ENCODE measurements at places on chromosomes 13 and 19.
A peak's percentile ranks its signal among the peaks of the same experiment; 100 is the strongest.

DNA sequence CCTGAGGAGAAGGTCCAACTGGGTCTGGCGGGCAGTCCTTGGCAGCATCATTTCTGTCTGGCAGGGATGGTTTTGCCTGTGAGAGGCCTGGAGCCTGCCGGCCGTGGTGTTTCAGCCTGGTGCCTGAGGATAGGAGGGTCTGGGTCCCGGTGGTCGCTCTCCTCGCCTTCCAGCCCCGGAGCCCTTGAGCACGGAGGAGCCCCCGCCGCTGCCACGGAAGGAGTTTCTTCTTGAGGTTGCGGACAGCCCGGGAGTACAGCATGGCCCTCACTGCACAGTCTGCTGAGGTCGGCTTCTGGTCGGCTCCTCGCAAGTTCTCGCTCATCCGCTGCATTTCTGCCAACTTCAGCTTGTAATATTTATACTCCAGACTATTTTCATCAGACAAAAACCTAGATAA is 23.4 kb downstream of the SUGP2 start:
- DNase-seq = no peak

DNA sequence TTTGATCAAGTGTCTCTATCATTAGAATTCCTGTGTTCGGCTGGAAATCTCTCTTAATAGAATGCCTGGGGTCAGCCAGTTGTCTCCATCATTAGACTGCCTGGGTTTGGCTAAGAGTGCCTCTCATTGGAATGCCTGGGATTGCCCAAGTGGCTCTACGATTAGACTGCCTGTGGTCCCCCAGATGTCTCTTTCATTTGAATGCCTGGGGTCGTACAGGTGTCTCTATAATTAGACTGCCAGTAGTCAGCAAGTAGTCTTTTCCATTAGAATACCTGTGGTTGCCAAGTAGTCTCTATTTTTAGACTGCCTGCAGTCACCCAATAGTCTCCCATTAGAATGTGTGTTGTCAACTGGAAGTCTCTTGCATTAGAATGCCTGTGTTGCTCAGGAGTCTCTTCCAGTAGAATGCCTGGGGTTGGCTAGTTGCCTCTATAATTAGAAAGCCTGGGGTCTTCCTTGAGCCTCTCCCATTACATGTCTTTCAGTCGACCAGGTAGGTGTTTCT is 1523.2 kb downstream of the UQCRFS1 start:
- DNase-seq = no peak

DNA sequence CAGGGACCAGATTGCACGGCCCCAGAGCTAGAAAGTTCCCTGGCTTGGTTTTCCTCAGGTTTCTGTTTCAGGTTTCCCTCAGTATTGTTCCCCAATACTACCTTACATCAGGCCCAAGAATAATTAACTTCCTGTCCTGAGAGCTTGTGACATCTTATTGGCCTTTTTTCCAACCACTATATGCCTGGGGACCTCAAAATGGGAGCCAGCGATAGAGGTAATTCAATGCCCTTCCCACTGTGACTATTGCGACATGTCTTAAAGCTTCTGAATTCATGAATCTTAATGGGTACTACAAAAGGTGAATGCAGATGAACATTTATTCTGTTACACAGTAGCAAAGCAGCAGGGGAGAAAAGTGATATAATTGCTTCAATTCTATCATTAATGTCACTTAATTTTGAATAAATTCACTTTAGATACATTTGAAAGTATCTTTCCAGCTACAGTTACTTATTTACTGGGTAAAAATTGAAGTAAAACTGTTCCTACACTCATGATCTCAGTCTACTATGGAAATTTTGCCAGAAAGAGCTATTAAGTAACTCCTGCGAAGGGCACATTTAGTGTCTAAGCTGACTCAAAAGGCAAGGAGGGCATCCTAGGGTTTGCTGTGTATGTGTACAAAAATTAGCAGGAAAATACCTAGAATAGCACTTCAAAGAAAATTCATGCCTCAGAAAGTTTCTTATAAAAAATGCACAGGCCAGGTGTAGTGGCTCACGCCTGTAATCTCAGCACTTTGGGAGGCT is 4.1 kb downstream of the CRYL1 start:
- DNase-seq = no peak

GRCh38 chr13:97224544-97225300 is 2.6 kb downstream of the MBNL2 start:
- DNase-seq = peak; percentile 28

DNA sequence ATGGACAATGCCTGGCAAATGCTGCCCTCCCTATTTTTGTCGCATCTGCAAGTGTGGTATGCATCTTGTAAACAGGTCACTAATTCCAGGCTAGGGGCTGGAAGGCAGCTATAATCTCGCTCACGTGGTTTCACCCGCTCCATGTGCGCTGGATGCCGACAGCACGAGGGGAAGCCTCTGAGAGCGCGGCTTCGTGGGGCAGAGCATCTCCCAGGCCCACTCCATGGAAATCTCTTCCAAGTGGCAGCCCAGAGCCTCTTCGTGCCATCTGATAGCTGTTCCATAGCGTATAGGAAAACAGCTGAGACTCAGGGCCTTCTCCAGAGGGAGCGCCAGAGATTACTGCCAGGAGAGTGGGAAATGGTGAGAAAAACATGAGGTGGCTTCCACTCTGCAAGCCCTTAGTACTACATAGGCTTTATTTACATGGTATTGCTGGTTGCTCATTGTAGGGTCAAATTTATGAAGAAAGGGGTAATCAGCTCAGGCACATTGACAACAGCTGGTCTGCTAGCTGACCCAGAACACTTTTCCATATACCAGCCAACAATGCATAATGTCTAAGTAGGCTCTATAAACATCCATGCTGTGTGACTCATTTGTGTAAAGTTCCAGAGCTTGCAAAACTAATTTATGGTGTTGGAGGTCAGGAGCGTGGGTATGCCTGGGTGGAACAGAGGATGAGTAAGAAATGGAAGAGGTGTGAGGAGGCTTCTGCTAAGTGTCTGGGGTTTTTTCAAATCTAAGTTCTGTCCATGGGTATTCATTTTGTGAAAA is 165.2 kb downstream of the SHISA2 start:
- DNase-seq = peak; percentile 41

- no peak for DNase-seq
These were observed 30.6 kb upstream of the IGSF23 start for GRCh38 chr19:44582581-44583265.

- peak; percentile 38 for DNase-seq
These were observed 88.4 kb upstream of the IRS2 start for GRCh38 chr13:109874484-109875454.

DNA sequence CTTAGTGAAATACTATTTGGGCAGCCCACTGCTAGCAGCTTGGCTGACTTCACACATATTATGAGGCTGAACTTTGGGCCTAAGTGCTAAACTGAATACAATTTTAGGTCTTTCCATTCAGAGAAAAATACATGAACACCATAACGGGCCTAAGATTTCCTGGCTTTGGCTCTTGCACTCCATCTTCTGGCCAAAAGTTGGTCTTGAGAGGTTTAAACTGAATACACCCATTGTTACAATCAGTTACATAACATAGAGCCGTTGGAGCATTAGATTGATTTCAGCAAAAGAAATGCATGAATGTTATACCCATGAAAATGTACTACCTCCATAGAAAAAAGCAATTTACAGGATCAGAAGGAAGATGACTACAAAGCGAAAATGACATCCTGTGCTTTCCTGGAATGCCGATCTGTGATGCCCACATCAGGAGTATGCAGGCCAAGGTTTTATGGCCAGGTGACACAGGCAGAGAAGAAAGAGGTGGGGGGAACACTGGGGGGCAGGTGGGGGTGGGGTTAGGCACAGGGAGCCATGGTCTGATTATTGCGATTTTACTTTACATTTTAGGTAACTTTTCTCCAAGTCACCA is 11.1 kb upstream of the SHISA2 start:
- DNase-seq = peak; percentile 68

- no peak for DNase-seq
These were observed 53.4 kb upstream of the KLF12 start for GRCh38 chr13:74187564-74187963.
